Liver (tissue), 10 donors: ENCODE measurements at places on chromosomes 4 and X. TPM values are rescaled to one million over a fixed set of nuclear protein-coding genes. Genes with fewer than 3 reads are reported as not detected.

DNA sequence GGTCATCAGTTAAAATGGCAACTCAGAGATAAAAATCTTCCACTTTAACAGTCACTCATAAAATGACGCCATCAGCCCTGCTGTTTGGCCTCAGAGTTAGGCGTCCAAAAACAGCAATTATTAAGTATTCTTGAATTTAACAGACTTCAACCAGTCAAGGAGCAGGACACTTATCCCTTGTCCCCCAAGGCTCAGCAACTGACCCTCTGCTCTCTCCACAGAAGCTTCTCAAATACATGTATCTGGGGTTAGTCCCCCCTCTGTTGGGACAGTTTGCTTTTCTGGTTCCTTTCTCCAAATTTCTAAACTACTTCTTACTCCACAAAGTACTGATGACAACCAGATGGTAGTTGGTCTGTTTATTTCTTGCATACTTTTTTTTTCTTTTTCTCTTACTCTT, 54.4 kb downstream of the SOD3 start:
- DNase-seq, result no peak
- H3K4me3 ChIP-seq, result no peak overlapping the region
- no peaks in the 10 kb centered on the region for H3K27me3 ChIP-seq
- H3K4me1 ChIP-seq, result no peaks in the 10 kb centered on the region

GRCh38 chr4:102196221-102196620, 149.1 kb downstream of the SLC39A8 start:
- no peak overlapping the region for H3K27ac ChIP-seq
- no peaks in the 10 kb centered on the region for H3K27me3 ChIP-seq
- H3K36me3 ChIP-seq, result no peaks in the 10 kb centered on the region
- no peak overlapping the region for H3K4me3 ChIP-seq

Gene BTC
- 0.43 TPM for polyA plus RNA-seq

Gene MEPE
- not detected for polyA plus RNA-seq

DNA sequence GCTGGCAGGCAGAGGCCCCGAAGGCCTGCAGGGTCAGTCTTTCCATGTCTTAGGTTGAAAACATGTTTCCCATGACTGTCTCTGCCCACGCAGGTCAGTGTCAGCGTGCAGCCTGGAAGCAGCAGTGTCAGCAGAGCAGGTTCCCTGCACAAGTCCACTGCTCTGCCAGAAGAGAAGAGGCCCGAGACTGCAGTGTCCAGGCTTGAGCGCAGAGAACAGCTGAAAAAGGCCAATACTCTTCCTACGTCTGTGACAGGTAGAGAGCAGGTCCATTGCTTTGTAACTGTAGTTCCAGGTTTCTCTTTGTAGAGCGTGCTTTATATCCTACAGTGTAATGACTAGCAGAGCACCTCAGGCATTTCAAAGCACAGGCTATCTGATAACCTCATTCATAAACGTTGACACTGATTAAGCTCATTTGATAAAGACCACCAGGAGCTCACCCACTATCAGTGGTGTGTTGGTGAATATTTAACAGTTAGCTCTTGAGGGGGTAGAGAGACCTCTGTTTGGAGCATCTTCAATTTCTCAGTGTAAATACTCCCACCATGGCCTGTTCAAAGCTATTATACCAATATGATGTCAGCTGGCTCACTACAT, 63.2 kb downstream of the AASDH start:
- no peaks in the 10 kb centered on the region for H3K36me3 ChIP-seq
- no peak for DNase-seq
- no peak overlapping the region for H3K4me3 ChIP-seq
- no peaks in the 10 kb centered on the region for H3K27me3 ChIP-seq

Gene ARL9
- not detected for polyA plus RNA-seq

DNA sequence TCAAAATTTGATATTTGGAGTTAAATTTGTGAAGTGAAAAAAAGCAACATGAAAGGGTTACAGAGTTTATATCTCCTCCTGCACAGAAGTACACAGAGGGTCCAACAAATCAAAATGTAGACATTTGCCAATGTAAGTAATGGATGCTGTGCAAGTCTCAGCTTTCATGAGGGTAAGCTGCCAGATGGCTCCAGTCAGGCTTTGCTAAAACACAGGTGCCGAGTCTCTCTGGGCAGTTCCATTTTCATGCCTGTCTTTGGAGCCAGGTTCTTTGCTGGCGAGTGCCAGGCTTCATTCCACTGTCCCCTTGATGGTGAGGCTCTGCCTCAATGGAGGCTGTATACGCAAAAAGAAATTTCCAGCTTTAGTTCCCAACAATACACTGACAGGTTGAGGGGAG, 27.9 kb downstream of the SLC4A4 start:
- H3K4me3 ChIP-seq, result no peak overlapping the region
- no peak overlapping the region for H3K27ac ChIP-seq
- no peaks in the 10 kb centered on the region for H3K36me3 ChIP-seq
- no peak for DNase-seq

DNA sequence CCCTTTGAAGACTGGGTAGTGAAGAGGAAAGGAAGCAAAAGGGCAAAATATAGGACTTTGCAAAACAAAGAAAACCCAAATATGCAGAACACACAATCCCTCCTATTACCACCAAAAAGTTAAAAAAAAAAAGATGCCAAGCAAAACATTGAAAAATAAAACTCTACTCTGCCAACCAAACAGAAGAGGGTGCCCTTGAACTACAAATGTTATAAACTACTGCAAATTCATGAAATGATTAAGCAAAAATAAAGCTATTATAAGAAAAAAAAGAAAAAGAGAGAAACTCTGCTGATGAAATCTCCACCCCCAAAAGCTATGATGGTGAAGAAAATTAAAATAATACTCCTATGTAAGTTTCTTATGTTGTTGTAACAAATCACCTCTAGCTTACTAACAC, 168.5 kb upstream of the STK26 start:
- no peak overlapping the region for H3K27ac ChIP-seq
- no peak overlapping the region for H3K4me3 ChIP-seq
- H3K4me1 ChIP-seq, result no peaks in the 10 kb centered on the region
- no peak for DNase-seq

DNA sequence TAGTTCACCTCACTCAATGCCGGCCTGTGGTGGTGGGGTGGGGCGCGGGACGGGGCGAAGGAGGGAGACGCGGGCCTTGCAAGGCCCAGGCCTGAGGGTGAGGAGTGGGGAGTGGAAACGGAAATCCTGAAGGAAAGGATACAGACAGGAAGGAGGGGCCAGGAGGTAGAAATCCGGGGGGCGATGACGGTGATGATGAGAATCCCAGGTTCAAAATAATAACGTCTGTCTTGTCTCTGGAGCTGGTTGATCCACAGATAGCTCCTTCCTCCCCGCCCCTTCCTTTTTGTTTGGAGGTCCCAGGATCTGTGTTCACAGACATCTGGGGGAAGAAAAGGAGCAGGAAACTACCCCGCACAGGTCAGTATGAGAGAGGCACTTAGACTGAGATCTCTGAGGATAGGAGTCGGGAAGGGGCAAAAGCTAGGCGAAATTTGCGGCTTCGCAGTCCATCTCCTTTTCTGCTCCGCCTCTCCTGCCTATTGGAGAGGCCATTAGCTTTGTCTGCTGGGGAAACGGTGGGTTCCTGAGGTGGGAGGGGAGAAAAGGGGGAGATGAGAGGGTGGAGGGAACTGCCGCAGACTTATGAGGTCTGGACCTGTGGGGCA, 746 bp downstream of the TCEAL7 start:
- H3K36me3 ChIP-seq, result no peaks in the 10 kb centered on the region
- H3K4me3 ChIP-seq, result no peak overlapping the region
- no peaks in the 10 kb centered on the region for H3K27me3 ChIP-seq

GRCh38 chr4:26822546-26822945, 38.1 kb upstream of the STIM2 start:
- peak overlapping the region; percentile 65 for H3K27ac ChIP-seq
- no peaks in the 10 kb centered on the region for H3K36me3 ChIP-seq
- H3K4me3 ChIP-seq, result no peak overlapping the region
- DNase-seq, result no peak
- peaks cover 20% of the 10 kb centered on the region for H3K4me1 ChIP-seq

DNA sequence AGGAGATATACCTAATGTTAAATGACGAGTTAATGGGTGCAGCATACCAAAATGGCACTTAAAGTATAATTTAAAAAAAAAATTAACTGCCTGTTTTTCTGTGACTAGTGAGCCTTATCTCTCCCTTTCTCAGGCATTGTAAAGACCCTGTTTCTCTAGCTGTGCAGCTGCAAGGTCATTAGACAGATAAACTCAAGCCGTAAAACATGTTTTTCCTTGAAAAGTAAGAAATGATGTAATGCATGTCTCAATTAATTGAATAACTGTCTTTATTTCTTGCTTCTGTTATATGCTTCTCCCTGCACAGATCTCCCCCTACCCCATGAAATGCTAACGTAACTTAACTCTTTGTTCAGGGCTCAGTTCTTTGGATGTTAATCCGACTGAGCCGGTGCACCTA, 10.5 kb downstream of the TBC1D19 start:
- H3K27ac ChIP-seq, result no peak overlapping the region
- DNase-seq, result no peak
- no peaks in the 10 kb centered on the region for H3K4me1 ChIP-seq
- H3K36me3 ChIP-seq, result no peaks in the 10 kb centered on the region
- H3K4me3 ChIP-seq, result no peak overlapping the region

Gene SRPX
- polyA plus RNA-seq, result 11.4 TPM

Gene MAGEB2
- not detected for polyA plus RNA-seq

Gene SOX3
- not detected for polyA plus RNA-seq

Gene KCNE5
- polyA plus RNA-seq, result 0.05 TPM
